Sciatic nerve (tissue), 2 donors: ENCODE measurements at places on chromosomes 12 and 14. TPM values are rescaled to one million over a fixed set of nuclear protein-coding genes. Genes with fewer than 3 reads are reported as not detected.

GRCh38 chr14:93155667-93156066 is 29.0 kb downstream of the MOAP1 start:
- DNase-seq = no peak

DNA sequence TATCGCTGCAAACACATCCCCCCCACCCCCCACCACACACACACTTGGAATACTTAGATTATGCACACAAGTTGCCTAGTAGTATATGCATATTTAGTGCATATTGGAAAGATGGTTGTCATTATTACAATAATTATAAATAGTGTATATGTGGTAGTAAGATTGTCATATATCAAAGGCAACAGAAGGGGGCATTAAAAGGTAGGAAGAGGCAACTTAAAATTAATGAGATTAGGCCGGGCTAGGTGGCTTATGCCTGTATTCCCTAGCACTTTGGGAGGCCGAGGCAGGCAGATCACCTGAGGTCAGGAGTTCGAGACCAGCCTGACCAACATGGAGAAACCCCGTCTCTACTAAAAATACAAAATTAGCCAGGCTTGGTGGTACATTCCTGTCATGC is 52.1 kb downstream of the GSC start:
- no peak for DNase-seq

DNA sequence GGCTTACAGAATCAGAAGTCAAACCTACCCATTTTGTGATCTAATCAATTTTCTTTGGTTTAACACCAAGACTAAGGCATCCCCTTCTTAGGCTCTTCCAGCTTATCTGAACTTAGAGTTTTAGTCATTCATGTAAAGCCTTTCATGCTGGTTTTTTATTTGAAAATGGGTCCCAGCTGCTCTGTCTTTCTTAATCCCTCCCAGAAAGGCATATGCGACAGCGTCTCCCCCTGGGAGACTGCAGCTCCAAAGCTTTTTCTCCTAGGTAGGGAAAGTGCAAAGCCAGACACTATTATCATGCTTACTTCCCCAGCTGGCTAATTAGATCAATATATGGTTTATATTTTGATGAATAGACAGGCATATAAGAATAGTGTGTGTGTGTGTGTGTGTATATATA is 96.6 kb upstream of the E2F7 start:
- DNase-seq = no peak

GRCh38 chr14:67464377-67464776 is 24.1 kb downstream of the TMEM229B start:
- no peak for DNase-seq

DNA sequence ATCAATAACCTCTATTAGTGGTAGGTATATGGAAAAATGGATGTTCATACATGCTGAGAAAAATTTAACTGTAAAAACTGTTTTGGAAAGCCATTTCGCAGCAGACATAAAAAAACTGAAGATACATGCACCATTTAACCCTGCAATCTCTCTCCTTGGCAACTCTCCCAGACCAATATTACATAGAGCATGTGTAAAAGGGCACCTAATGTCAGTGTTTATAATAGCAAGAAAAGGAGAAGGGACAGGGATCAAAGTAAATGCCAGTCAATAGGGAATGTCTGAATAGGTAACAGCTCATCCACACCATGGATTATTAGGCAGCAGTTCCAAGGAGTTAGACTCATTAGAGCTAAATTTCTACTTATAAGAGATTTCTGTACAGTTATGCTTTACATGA is 77.2 kb downstream of the BTG1 start:
- no peak for DNase-seq

DAO gene
- total RNA-seq = not detected

LRP1-AS gene
- total RNA-seq = not detected

KRT7 gene
- 4.0 TPM for total RNA-seq

ADCY6 gene
- 75.9 TPM for total RNA-seq

PPP1R36 gene
- 2.5 TPM for total RNA-seq
